ENCODE measurements at places on chromosomes 1 and 21.

DNA sequence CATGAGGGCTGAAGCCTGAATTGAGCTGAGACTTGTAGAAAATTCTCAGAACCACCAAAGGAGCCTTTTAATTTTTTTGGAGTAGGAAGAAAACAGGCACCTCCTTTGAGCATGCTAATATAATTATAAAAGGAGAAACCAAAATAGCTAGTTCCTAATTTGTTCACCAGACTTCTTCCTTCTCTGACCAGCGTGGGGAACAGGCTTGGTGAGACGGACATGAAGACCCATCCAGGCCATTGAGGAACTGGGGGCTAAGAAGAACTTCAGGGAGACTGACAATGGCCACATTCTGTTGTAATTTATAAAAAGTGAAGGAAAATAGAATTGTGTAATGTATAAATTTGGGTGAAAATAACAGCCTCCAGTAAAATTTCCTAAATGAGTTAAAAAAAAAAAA, 62.6 kb downstream of the MAN1C1 start:
- DNase-seq = no peak

DNA sequence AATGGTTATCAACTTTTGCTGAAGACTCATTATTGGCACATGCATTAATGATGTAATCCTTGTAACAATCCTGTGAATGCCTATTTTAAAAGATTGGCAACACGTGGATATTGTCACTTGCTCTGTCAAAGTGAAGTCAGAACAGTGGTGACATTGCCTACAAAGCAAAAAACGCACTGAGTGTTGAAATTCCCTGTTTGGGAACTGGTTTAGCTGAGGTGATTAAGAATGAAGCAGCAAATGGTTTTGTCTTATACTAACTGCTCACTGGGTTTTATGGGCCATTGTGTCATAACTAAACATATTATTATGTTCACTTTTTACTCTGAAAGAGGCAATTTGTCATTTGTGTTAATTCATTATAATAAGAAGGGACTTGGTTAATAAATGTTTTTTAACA, 11.3 kb downstream of the OR14A16 start:
- DNase-seq = no peak

GRCh38 chr1:196148367-196148970, 459.8 kb downstream of the KCNT2 start:
- no peak for DNase-seq

- no peak for DNase-seq
Measured at GRCh38 chr1:153776352-153776751, 1.1 kb downstream of the SLC27A3 start.

All from thoracic aorta (tissue), 2 donors.